ENCODE measurements at places on chromosomes 6 and 20.

- no peak for DNase-seq
Measured at GRCh38 chr6:139060332-139060731, 31.8 kb downstream of the ABRACL start.

GRCh38 chr6:126147291-126147815 is 161.0 kb downstream of the TRMT11 start:
- DNase-seq: peak; percentile 6

DNA sequence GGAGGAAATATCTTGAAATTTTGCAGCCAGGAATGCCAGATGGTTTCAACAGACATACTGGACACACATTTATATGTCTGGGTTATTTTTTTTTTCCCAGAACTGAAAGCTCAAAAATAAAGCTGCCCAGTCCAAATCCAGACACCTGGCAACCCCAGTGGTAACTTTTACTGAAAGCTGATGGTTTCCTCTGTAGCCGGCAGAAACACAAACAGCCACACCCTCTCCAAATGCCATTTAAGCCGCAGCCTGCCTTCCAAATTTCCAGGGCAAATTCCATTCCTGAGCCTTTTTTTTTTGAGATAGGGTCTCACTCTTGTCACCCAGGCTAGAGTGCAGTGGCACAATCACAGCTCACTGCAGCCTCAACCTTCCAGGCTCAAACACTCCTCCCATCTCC is 6.5 kb upstream of the PREX1 start:
- no peak for DNase-seq

DNA sequence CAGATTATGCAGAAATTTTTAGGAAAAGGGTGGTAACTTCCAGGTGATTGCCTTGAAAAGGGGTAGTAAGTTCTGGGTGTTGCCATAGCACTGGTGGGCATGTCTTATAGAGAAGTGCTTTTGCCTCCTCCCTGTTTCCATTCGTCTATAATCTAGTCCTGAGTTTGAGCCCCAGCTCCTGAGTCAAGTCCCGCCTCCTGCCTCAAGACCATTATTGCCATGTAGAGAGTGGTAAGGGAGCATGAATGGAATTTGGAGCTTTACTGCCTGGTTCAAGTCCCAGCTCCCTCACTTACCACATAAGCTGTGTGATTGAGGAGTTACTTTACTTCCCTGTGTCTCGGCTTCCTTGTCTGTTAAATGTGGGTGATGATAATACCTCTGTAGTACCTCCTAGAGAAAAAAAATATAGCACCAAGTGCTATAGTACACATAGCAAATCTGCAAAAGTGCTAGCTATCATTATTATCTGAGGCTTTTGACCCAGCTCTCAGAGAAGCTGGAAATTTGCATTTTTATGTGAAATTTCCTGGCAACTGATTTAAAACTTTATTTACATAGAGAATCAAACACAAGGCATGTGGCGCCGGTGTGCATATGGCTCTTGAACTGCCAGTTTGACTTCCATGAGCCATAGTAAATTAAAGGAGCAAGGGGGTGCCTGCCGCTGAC is 36.0 kb downstream of the TGM6 start:
- no peak for DNase-seq

- DNase-seq: no peak
Measured at GRCh38 chr20:2364044-2364443, 16.7 kb upstream of the TGM6 start.

GRCh38 chr6:169640351-169640852 is 61.4 kb downstream of the WDR27 start:
- DNase-seq: no peak
